ENCODE measurements at places on chromosomes 5 and 9.

GRCh38 chr9:79257790-79258351 is 313.9 kb upstream of the TLE4 start:
- no peak for DNase-seq

DNA sequence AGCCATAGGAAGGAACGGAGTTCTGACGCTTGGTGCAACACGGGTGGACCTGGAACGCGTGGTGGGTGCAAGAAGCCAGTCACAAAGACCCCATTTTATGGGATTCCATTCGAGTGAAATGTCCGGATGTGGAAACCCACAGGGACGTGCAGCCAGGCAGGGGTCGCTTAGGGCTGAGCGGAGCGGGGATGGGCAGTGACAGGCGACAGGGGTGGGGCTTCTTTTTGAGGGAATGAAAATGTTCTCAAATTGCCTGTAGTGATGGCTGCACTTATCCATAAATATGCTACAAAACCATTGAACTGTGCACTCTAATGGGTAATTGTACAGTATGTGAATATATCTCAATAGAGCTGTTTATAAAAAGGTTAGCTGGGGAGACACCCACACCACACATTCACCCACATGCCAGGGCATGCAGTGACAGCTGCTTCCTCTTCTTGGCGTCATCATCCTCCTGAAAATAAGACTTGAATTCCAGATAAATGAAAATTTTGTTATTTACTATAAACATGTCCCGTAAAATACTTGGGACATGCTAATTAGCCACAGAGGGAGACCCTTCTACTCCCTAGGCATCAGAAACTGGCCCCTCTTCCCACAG is 71.3 kb upstream of the OLFM1 start:
- no peak for DNase-seq

DNA sequence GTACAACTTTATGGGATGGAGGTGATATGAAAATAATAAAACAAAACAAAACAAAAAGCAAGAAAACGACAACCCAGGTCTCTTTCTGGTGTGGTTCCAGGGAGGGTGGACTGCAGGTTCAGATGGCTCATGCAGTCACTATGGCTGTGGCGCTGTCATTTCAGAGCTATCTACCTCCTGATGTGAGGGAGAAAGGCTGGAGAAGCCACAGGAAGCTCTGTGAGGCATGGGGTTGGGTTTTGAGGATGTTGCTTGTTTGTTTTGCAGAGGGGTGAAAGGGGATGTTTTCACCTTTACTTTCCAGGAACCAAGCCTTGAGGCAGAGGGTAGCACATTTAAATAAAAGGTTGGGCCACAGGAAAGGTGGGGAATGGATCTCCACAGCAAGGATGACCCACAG is 18.7 kb downstream of the NIPAL4 start:
- DNase-seq: no peak

- no peak for DNase-seq
These were observed 607 bp downstream of the UQCRQ start for GRCh38 chr5:132867046-132867451.

- DNase-seq: no peak
These were observed 35.4 kb upstream of the ADAM19 start for GRCh38 chr5:157610990-157611389.

DNA sequence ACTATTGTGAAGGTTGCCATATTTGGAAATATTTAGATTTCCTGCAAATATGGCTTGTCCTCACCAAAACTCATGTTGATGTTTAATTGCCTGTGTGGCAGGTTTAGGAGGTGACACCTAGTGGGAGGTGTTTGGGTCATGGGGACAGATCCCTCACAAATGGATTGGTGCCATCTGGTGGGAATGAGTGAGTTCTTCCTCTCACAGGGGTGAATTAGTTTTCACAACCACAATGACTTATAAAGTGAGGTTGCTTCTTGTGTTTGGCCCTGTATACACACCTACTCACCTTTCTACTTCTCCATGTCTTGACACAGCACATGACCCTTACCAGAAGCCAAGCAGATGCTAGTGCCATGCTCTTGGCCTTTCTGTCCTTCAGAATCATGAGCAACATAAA is 41.1 kb downstream of the ISOC1 start:
- no peak for DNase-seq

GRCh38 chr9:35470340-35470739 is 19.6 kb upstream of the RUSC2 start:
- DNase-seq: no peak

DNA sequence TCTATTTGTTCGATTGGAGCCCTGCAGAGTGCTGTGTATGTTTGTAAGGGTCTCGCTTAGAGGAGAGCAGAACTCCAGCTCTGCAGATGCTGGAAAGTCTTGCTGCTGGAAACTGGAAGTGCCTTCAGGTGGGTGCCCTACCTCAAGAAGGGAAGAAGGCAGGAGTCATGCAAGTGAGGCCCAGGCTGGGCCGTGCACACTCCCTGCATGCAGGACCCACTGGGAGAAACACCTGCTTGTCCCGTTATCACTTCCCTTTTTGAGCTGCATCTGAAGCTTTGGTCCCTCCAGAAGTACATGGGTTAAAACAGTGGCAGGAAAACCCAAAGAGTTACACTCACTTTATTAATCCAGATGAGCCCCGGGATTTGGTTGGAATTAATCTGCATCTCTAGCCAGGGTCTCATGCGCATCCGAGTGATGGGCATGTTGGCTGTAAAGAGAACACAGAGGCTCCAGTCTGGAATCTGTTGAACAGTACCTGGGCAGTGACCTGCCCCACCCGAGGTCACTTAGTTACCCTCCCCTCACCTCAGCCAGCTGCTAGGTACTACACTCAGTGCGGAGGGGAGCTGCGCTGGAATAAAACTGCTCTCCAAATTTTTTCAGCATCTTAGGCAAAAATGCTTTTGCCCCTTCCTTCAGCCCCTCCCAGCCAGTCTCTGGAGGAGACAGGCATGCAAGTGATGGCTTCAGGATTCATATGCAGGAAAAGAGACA is 1.4 kb downstream of the IRF1 start:
- DNase-seq: no peak

- DNase-seq: no peak
These were observed 290.5 kb downstream of the BNC2 start for GRCh38 chr9:16579872-16580432.

GRCh38 chr5:600886-601541 is 11.1 kb upstream of the CEP72 start:
- no peak for DNase-seq

- DNase-seq: no peak
These were observed 91.4 kb downstream of the ADAMTS16 start for GRCh38 chr5:5231576-5231975.

DNA sequence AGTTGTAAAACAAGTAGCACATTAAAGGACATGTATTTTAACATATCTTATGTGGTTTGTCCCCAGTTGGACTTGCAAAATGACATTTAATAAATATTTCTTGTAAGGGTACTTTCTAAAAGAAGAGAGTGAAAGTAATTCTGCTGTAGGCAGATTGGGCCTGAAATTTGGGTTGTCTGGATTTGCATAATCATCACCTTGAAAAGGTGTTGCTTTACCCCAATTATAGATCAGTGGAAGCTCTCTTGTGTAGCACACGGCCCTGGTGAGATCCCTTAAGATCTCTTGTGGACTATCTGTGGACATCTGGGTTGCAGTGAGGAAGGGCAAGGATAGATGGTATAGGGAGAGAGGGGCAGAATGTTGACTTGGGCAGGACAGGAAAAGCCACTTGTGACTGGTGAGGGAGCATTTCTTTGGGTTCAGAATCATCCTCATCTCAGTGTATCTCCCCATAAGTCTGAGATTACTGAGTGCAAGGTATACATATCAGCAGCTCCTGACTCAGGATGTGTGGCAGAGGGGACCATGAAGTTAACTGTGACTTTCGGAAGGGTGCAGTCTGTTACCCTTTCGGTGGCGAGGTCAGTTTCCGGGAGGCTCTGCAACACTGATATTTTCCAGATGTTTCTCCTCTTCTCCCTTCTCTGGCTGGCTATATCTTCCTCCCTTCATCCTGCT is 2.0 kb upstream of the TNFAIP8 start:
- DNase-seq: peak; percentile 7

- no peak for DNase-seq
These were observed 130.3 kb downstream of the FOXD1 start for GRCh38 chr5:73318308-73318719.

GRCh38 chr5:145859897-145860296 is 12.9 kb downstream of the GRXCR2 start:
- no peak for DNase-seq

DNA sequence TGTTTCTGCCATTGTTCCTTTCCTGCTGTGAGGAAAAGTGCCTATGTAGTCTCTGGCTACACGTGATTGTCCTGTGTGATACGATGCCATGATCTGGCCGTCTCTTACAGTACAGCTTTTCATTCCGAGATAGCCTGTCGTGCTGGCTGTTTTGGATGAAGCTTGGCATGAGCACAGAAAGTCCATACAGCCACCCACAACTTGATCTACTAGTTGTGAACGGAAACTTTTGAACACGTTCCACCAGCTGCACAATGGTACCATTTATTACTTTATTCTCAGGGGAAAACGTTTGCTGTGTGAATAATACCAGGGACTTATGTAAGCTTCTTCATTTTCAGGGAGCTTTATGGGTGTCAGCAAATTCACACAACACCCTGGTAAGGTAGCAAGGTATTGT is 217.6 kb upstream of the ANKRD55 start:
- DNase-seq: no peak

DNA sequence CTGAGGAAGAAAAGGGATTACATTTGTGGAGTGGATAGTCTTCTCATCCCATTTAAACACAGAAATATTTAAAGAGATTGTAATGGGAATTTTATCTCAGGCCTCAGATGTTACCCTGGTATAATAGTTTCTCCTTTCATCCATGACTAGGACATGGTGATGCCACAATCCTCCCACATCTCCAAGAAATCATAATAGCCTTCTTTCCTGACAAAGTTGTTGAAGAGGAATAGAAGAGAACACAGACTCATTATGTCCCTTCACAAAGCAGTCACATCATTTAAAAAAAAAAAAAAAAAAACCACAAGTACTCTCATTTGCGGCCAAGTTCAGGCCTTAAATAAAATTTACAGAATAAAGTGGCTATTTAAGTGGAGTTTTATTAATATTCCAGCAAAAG is 359.6 kb downstream of the DEPDC1B start:
- no peak for DNase-seq

- DNase-seq: no peak
These were observed 4.6 kb downstream of the SIT1 start for GRCh38 chr9:35646153-35646532.

DNA sequence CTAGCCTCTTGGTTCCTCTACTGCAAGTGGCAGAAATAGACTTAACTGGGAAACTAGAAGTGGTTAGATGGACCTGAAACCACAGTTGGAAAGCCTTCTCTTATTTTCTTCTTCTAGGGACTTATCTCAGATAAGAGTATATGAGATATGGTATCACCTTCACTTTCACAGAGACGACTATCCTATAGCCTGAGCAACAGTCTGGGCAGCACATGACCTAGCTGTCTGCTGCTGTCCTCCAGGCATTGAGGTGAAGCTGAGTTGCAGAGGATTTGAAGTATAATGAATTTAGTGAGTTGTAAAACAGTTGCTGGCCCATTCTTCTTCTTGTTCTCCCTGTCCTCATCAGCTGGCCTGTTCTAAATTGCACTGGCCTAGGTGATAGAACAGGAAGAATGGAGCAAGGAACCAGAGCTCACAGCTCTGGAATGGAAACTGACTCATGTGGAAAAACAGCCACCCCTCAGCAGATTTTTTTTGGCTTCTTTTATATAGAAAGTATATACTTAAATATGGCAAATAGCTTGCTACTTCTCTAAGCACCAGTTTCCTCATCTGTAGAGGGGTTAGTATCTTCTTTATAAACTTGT is 27.8 kb downstream of the RECK start:
- no peak for DNase-seq

DNA sequence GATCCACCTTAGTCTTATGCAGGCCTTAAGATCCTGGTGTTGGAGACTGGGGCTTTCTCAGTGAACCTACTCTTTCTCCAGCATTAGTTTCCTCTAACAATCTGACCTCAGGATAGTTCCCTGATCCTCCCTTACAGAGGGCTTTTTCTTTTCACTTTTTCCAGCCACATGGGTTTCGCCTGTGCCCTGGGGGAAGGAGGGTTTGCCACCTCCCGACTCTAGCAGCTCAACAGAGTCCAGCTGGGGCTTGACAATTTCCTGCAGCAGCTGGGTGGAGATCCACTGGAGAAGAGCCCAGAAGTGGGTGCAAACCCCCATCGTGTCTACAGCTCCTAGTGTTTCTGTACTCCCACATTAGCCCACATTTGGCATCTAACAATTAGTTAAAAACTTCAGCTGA is 7.6 kb upstream of the TMEM252 start:
- DNase-seq: no peak

- no peak for DNase-seq
These were observed 17.2 kb upstream of the TENT2 start for GRCh38 chr5:79595086-79595485.

DNA sequence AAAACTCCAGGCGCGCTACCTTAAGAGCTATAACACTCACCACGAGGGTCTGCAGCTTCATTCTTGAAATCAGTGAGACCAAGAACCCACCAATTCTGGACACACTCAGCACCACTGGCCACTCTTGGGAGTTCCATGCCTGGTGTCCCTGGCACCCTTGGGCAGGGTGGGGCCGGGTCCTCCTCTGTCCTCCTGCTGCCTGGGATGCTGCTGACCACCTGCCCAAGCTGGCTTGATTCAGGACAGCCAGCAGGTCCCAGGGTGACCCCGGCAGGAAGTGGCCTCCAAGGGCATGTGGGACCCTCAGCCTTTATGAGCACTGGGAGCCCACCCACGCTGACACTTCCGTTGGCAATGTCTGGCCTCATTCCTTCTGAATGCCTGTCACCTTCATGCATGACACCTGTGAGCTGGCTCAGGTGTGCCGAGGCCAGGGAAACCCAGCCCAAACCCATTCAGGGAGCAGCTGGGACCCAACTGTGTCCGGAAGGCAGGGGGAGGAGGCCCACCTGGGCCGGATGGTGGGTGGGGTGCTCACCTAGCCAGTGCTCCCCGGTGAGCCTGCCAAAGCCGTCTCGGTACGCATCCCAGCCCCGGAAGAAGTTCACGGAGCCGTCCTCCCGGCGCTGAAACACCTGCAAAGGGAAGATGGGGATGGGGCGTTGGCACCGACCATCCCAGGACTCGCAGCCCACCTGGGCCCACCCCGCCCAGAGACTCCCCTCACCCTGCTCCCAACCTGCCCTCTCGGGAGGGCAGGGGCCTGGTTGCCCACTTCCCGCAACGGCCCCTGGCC is 14.8 kb upstream of the QRFP start:
- DNase-seq: no peak

- DNase-seq: no peak
These were observed 34.4 kb downstream of the TTLL11 start for GRCh38 chr9:122058709-122059108.

DNA sequence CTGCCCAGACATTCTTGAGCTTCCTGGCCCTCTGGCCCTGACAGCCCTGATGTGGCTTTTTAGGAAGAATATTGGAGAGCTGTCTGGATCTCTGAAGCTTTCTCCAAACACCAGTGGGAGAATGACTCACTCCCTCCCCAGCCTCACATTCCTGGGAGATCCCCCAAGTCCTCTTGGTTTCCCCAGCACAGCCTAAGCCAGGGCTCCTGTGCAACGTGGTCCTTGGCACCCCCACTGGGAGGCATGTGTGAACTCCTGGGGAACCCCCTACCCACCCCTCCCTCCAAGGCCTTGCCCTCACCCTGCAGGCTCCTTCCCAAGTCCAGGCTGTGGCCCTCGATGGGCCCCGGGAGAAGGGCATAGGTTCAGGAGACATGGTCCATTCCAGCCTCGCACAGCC is 12.7 kb downstream of the GLIPR2 start:
- DNase-seq: no peak

GRCh38 chr5:9733486-9733885 is 103.3 kb upstream of the TAS2R1 start:
- no peak for DNase-seq

- DNase-seq: no peak
These were observed 103.5 kb upstream of the APC start for GRCh38 chr5:112634166-112634565.
